ENCODE measurements at places on chromosomes 1 and 21.

GRCh38 chr1:60145771-60146170, 72.2 kb upstream of the C1orf87 start:
- DNase-seq, result no peak

- peak; percentile 46 for DNase-seq
These were observed 37.7 kb upstream of the KCNJ15 start for GRCh38 chr21:38219049-38219628.

DNA sequence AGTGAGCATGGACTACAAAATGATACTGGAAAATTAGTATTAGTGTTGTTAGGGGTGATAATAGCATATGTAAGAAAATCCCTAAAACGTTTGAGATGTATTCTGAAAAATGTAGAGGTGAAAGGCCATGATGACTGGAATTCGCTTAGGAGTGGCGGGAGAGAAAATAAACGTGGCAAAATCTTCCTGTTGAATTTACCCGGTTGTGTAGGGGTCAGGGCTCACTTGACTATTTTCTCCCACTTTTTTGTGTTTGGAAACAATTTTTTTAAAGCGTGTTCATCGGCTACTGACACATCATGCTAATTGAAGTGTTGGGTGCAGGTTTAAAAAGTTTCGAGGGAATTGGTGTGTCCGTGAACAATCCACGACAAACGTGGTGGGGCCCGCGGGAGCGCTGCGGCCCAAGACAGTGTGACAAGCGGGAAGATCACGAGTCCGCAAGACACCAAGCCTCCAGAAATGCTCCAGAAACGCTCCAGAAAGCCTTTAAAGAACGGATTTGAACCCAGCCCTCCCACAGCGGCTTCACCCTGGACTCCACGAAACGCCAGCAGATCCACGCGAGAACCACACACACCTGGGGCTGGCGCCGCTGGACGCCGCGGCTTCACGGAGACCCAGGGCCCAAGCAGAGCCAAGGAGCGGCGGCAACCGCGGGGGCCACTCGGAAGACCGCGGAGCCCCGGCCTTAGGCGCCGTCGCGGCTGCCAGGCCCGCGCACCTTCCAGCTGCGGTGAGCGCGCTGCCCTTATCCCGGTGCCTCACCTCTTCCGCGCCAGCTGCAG, 573 bp downstream of the PSMG1 start:
- no peak for DNase-seq

DNA sequence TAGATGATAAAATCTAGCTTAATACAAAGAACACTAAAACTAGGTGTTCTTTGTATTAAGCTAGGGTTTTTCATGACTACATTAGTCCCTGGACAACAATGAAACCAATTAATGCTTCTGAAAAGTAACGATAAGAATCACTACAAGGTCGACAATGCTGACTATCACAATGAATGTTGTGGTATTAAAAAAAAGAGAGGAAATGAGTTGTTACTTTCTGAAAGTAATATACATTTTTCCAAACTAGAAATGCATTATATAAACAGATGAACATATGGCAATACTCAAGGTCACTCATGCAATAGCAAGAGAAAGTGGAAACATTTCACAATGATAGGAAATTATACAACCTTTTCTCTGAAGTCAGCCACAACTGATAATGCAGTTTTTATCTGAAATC, 19.0 kb downstream of the DPH5 start:
- no peak for DNase-seq

DNA sequence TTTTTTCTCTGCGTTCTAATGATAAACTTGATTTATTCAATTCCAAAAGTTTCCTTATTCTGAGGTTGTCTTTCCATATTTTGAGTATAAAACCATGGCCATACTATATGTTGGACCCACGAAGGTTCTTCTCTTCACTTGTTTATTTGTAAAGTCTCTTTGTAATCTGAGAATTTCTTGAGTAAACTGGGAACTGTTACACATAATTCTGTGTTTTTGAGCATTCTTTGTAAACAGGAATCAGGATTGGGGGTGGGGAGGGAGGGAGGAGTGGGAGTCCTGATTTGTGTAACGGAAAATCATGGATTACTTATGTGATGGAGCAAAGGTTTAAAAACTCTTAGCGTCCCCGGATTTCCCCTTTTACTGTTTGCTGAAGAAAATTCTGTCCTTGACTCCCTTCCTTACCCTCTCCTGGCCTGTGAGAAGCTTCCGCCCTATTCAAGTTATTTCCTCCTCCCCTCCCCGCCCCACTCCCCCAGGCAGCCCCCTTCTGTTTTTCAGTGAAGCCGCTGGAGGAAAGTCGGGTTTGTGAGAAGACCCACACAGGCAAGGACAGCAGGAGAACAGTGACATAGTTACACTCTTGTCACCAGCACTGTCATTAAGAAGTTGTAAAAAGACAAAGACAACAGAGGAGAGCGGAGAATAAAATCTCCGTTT, 6.4 kb upstream of the NBPF11 start:
- no peak for DNase-seq

DNA sequence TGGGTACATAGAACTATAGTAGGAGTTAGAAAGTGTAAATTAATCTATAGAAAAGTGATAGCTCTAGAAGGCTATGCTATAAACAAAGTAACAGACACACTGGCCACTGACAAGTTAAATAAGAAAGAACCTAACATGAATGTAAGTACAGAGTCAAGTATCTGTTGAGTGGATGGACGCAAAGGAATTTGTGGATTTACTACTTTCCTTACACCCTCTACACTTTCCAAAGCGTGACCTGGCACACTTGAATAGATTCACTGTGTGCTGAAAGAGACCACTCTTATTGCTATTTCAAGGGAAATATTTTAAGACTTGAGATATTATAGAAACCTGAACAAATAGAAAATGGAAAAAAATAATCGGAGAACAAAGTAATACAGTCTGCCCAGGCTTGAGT, 142.8 kb upstream of the SAMSN1 start:
- DNase-seq, result no peak

DNA sequence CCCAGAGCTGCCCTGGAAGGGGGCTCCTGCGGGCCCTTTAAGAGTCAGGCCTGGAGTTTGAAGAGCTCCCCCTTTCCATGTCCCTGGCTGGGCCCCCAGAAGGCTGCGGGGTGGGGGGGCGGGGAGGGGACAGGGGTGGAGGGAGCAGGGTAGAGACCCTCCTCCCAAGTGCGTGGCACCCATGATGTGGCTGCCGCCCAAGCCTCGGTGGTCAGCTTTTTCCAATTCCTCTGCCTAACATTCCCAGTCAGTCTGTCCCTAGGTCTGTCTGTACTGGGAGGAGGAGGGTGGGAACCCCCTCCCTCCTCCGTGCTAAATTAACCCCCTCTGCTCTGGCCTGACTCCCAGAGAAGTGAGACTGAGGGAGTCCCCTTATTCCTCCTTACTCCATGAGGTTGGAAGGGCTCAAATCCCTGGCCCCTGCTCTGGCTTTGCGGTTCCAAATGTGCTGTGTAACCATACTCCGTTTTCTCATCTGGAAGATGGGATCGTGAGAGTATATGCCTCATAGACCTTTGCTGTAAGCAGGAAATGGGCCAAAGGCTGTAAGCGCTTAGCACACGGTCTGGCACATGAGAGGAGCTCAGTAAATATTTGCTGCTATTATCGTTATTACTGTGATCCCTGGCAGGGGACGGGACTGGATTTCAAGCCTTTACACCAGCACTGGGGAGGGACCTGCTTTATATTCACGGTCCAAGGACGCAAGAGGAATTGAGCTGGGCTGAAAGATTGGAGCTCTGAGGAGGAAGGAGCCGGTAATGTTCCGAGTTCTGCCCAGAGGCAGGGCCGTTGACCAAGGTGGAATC, 658 bp upstream of the COL16A1 start:
- no peak for DNase-seq

- no peak for DNase-seq
These were observed 59.0 kb downstream of the NDUFS5 start for GRCh38 chr1:39085174-39085573.

- no peak for DNase-seq
These were observed 142.5 kb upstream of the VANGL1 start for GRCh38 chr1:115499253-115499652.

GRCh38 chr1:76209238-76209637, 134.7 kb downstream of the ST6GALNAC3 start:
- DNase-seq, result no peak

- DNase-seq, result peak; percentile 48
These were observed 31.0 kb upstream of the IL19 start for GRCh38 chr1:206739411-206740076.

- DNase-seq, result no peak
These were observed 290.4 kb downstream of the KCNT2 start for GRCh38 chr1:196317535-196318522.

All from stimulated activated naive CD4-positive, alpha-beta T cell (primary cell).